ENCODE measurements at places on chromosomes 4 and X.

DNA sequence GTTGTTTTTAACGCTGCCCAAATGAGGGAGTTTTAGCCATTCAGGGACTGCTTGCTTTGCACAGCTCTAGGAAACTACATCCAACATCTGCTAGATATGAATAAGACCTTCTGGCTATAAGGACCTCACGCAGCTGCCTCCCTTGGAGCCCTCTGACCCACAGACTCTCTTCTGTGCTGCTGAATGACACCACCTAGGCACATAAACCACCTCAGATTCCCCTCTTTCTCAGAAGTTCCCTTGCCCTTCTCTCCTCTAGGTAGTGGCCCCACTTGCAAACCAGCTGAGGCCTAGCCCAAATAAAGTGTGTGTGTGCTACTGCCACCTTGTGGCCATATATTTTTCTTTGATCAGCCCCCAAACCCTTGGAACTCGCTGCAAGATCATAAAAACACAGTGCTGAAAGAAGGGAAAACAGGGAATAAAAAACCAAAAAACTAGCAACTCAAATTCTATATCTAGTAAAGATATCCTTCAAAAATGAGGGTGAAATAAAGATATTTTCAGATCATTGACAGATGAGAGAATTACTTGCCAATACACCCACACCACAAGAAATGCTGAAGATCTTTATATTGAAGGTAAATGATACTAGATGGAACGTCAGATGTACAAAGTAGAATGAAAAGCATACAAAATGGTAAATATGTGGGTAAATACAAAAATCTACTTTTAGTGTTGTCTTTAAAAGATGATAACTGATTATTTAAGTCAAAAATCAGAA lies 265.9 kb downstream of the ADAMTS3 start:
- DNase-seq, result peak; percentile 75

- DNase-seq, result peak; percentile 2
These were observed 292.8 kb upstream of the BOD1L1 start for GRCh38 chr4:13920111-13920875.

GRCh38 chr4:99459546-99460042 lies 24.5 kb upstream of the ADH7 start:
- no peak for DNase-seq

- DNase-seq, result no peak
These were observed 79.2 kb upstream of the DKK2 start for GRCh38 chr4:107115185-107115847.
